ENCODE measurements at places on chromosomes 2 and 18. TPM values are rescaled to one million over a fixed set of nuclear protein-coding genes. Genes with fewer than 3 reads are reported as not detected.

Gene VAMP5
- 83.8 TPM for total RNA-seq

Gene MARCO
- total RNA-seq: 29.2 TPM

Gene PRKAG3
- 0.19 TPM for total RNA-seq

Gene ST6GAL2
- total RNA-seq: 107 TPM

Gene RAB6C
- total RNA-seq: 0.36 TPM

Gene MROH2A
- total RNA-seq: not detected

Gene TXNDC2
- total RNA-seq: 0.21 TPM

Gene SERPINB2
- 0.27 TPM for total RNA-seq

Gene DSC3
- total RNA-seq: 2.3 TPM

Gene KCNE4
- 21.5 TPM for total RNA-seq

Gene TP53I3
- total RNA-seq: 7.3 TPM

Gene CTAGE1
- total RNA-seq: not detected

Gene CFC1
- total RNA-seq: not detected

Gene UPP2
- not detected for total RNA-seq

Gene EDAR
- not detected for total RNA-seq

Gene ANKRD62
- not detected for total RNA-seq

Gene KCNS3
- total RNA-seq: 13.7 TPM

Gene APOB
- 4.7 TPM for total RNA-seq

Gene IL1B
- 2.8 TPM for total RNA-seq

Gene MEP1B
- total RNA-seq: not detected

Gene RSAD2
- total RNA-seq: 8.9 TPM

Gene EVX2
- total RNA-seq: not detected
